ENCODE measurements at places on chromosomes 3 and 15.

DNA sequence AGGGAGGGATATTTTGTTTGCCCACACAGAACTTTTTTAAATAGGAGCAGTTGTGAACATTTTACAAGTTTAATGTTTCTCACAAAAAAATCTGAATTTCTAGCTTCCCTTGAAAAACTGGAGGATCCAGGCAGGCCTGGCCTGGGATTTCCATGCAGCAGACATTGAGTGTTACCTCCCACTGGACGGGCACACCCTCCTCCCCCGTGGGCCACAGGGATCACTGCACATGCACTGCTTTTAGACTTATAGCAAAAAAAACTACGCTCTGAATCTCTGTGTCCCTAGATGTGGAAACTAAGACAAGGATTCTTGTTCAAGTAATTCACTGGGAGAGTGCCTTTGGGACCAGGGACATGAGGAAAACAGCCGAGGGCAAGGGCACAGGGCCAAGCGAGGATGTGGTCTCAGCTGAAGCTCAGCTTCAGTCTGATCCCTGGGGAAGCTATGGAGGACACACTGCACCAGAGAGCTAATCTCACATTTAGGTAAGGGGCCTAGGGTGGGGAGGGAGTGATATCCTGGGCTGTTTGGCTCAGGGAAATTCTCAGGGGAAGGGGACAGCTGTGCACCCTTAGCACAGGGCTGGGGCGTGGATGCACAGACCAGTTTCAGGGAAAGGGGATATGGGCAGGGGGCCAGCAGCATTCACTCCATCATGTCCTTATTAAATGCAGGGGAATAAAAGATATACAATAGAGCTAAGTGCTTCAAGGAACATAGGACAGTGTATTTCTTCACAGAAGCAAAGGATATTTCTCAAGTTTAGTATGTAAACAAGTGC is 46.0 kb downstream of the FSIP1 start:
- no peak for DNase-seq

DNA sequence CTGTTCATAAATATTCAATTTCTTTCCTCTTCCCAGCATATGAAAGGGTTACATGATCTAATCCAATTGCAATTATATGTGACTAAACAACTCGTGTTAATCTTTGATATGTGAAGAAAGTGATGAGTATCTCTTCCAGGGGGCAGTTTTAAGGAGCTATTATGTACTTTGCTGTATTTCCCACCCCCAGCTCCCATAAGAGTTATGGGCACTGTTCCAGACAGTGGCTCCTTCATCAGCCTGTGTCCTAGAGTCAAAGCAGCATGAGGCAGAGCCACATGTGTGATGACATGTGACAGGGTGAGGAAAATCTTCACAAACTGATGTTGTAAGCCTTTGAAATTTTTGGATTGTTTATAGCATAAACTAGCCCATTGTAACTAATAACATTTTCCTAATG is 315.4 kb downstream of the DIPK2A start:
- DNase-seq: no peak

- DNase-seq: no peak
These were observed 366.7 kb downstream of the MAGI1 start for GRCh38 chr3:65672061-65672460.

DNA sequence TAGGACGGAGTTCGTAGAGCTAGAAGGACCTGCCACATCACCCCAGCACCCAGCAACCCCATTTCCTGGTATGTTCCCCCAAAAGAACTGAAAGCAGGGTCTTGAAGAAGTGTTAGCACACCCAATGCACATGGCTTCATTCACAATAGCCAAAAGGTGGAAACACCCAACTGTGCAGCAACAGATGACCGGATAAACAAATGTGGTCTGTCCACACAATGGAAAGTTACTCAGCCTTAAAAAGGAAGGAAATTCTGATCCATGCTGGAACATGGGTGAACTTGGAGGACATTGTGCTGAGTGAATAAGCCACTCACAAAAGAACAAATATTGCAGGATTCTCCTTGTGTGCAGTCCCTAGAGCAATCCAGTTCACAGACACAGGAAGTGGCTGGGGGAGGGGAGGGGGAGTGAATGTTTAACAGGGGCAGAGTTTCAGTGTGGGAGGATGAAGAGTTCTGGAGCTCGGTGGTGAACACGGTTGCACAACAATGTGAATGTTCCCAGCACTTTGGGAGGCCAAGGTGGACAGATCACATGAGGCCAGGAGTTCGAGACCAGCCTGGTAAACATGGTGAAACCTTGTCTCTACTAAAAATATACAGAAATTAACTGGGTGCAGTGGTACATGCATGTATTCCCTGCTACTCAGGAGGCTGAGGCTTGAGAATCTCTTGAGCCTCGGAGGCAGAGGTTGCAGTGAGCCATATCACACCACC is 157.5 kb downstream of the NUP210 start:
- DNase-seq: no peak

GRCh38 chr15:42549032-42549491 is 424 bp downstream of the HAUS2 start:
- peak; percentile 52 for DNase-seq

DNA sequence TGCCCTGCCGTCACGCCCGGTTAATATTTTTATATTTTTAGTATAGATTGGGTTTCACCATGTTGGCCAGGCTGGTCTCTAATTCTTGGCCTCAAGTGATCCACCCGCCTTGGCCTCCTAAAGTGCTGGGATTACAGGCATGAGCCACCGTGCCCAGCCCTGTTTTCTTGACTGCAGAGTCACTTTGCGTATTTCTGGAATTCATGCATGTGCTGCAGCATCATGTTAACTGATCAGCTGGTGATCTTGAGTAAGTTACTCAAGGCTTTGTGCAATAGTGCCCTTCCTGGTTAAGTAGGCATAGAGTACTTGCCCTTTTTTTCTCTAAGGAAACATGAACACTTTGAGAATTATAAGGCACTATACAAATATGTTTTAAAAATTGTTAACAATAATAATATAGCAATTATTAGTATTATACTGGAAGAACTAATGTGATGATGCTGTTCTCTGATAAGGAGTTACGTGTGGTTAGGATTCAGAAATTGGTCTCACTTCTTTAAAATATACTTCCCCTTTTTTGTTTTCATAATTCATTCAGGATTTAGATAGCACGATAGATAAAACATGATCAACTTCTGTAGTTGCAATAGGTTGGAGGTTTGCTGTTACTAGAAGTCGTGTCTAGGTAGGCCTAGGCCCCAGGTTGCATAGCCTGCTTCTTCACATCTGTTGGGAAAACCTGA is 33.6 kb downstream of the GPR171 start:
- no peak for DNase-seq
